BJ (cell line): ENCODE measurements at places on chromosomes 12 and 14.

- DNase-seq: no peak
Measured at GRCh38 chr14:56340932-56341331, 222.7 kb downstream of the PELI2 start.

- no peak for DNase-seq
Measured at GRCh38 chr14:75811872-75812499, 150.9 kb downstream of the TTLL5 start.

- no peak for DNase-seq
Measured at GRCh38 chr12:50637870-50638481, 125.9 kb upstream of the ATF1 start.

GRCh38 chr14:98298481-98299244, 973.3 kb downstream of the BCL11B start:
- DNase-seq: no peak

DNA sequence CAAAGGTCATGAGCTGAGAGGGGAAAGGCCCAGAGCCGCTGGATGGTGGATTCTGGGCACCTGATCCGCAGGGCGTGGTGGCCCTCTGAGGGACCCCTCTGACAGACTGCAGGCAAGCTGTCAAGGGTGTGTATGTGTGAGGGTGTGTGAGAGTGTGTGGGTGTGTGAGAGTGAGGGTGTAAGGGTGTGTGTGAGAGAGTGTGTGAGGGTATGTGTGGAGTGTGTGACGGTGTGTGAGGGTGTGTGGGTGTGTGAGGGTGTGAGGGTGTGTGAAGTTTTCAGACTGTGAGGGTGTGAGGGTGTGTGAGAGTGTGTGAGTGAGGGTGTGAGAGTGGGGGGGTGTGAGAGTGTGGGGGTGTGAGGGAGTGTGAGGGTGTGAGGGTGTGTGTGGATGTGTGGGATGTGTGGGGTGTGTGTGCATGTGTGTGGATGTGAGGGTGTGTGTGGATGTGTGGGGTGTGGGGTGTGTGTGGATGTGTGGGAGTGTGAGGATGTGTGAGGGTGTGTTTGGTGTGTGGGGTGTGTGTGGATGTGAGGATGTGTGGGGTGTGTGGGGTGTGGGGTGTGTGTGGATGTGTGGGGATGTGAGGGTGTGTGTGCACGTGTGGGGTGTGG, 156.7 kb downstream of the TMEM121 start:
- DNase-seq: no peak

DNA sequence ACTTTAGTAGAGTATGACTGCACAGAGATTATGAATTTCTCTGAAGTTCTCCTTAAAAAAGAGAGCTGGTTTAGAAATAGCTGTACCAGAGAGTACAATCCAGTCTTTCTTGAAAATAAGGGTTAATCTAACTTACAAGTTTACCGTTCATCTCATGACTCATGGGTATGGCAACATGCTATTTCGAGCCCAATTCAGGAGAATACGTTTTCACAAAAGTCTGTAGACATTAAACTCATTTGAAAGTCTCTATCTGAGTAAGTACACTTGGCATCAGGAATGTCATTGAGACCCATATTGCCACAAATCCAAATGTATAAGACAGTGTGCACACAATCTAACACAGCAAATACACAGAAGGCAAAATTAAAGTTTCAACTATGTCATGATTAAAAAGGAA, 160.5 kb downstream of the PIK3C2G start:
- no peak for DNase-seq

- no peak for DNase-seq
Measured at GRCh38 chr14:20692116-20692751, 3.7 kb downstream of the ANG start.

GRCh38 chr12:124597041-124597440, 29.6 kb upstream of the NCOR2 start:
- no peak for DNase-seq

- peak; percentile 85 for DNase-seq
Measured at GRCh38 chr12:15662303-15662980, 126.7 kb downstream of the EPS8 start.

DNA sequence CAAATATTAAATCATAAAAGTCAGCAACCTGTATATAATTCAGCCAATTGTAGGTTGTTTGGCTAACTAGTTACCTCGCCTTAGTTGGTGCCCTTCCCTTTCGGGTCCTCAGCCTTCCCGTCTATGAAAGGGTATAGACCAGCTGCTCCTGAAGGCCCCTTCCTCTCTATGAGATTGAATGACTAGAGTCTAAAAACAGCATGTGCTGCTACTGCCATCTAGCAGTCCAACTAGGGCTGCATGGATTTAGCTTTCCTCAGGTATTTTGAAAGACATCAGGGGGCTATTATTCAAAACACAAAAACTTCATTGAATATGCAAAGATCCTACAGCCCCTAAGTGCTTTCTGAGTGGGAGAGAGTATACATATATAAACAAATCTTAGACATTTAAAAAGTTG, 37.0 kb upstream of the TMEM263 start:
- no peak for DNase-seq

DNA sequence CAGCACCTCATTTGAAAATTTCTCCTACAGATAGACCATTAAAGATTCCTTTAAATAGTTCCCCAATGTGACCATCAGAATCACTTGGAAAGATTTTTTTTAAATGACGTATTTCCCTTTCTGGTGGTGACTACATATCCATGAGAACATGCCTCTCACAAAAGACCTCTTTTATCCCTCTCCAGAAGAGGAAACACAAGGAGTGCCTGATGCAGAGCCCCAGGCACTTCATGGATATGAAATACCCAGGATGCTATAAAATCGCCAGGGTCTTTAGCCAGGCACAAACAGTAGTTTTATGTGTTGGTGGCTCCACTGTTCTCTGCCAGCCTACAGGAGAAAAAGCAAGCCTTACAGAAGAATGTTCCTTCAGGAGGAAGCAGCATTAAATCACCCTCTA, 97.1 kb downstream of the ETNK1 start:
- no peak for DNase-seq

DNA sequence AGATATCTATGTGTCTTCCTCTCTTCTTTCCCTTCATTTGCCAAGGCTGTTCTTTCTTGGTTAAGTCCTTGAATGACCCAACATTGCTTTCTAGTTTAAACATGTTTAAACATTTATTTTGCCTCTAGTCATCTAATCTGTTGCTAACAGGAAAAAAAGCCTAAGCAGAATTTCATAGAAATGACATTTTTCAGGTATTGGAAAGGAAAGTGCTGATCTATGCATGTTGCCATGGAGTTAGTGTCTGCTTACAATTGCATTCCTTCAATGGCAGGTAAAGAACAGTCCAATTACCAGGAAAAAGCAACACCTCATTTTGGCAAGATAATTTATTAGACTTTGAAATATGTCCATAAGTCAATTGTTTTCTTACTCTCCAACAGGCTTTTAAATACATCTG, 21.5 kb upstream of the SLC2A13 start:
- no peak for DNase-seq

DNA sequence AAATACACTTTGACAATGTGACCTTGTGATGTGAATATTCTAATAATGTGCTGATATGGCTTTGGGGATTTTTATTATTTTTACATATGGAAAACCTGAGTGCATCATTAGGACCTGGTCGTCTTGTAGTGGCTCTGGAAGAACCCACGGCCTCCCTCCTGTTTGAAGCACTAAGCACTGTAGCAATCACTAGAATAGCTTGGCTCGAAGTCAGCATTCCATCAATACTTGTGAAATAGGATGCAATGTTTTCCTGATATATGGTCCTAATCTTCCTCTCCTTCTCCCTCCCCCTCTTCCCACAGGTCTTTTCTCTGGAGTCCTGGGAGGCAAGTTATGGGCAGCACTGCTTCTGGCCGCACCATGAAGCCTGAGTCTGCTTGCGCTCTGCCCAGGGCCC, 71.9 kb downstream of the NRXN3 start:
- no peak for DNase-seq

DNA sequence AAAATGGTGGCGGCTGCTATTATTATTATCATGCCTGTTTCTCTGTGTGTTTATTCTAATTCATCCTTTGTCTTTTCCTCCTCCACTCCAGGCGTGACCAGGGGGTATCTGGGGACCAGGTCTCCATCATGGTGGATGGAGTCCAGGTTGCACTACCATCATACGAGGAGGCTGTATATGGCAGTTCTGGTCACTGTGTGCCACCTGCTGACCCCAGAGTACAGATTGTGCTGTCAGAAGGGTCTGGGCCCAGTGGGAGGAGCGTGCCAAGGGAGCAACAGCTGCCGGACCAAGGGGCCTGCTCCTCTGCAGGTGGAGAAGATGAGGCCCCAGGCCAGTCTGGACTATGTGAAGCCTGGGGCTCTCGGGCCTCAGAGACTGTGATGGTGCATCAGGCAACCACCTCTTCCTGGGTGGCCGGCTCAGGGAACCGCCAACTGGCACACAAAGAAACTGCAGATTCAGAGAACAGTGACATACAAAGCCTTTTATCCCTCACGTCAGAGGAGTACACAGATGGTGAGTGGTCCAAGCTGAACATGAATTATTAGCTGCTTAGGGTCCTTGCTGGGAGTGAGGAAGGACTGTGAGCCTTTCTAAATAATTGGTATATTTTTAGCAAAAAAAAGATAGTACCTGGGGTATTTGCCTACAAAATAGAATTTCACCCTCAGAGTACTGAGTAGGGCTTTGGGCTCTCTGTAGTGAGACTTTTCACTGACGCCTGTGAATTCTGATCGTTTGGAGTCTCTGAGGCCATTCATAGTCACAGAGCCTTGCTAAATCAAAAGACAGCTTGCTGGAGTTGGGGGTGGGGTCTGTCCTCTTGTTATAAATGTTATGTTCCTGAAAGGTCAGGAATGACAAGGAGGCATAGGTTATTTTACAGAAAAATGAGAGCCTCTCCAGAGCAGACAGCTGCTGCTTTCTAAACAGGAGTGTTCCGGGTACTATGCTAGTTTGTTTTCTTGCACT, 58.1 kb upstream of the SRSF5 start:
- no peak for DNase-seq

DNA sequence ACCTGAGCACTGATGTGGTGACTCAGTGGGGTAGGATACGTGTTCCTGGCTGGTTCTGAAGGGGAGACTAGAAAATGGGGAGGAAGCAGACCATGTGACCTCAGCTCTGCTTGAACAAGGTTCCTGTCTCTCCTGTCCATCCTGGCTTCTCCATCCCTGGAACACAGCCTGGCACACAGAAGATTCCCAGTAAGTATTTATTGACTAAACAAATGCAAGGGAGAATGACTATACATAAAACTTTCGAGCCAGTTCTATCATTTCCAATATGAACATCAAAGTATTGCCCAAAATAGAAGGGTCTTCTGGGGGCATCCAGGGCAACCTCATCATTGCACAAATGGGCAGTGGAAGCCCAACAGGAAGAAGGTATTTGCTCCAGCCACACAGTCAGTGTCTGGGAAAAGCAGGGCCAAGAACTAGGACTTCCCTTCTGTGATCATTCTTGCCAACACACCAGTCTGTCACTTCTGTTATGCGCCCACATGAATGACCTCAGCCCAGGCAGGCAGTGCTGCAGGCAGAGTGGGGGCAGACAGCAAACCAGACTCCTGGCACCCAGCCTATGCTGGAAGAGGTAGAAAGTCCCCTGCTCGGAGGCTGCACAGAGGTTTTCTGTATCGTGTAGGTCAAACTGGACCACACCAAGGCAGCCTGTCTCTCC, 5.6 kb upstream of the SERPINA9 start:
- no peak for DNase-seq

GRCh38 chr12:76307083-76307482, 41.1 kb downstream of the BBS10 start:
- DNase-seq: no peak

DNA sequence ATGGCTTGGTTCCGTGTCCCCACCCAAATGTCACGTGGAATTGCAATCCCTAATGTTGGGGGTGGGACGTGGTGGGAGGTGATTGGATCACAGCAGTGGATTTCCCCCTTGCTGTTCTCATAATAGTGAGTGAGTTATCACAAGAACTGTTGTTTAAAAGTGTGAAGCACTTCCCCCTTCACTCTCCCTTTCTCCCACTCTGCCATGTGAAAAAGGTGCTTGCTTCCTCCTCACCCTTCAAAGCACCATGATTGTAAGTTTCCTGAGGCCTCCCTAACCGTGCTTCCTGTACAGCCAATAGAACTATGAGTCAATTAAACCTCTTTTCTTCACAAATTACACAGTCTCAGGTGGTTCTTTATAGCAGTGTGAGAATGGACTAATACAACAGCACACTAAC, 5.3 kb upstream of the CEP128 start:
- DNase-seq: no peak

GRCh38 chr14:82536566-82536965, 1002.9 kb upstream of the SEL1L start:
- DNase-seq: no peak

- no peak for DNase-seq
Measured at GRCh38 chr14:104582662-104583061, 3.1 kb downstream of the C14orf180 start.

GRCh38 chr14:97065305-97066067, 268.3 kb downstream of the VRK1 start:
- DNase-seq: no peak

- no peak for DNase-seq
Measured at GRCh38 chr12:23128462-23128861, 503.5 kb downstream of the ETNK1 start.

DNA sequence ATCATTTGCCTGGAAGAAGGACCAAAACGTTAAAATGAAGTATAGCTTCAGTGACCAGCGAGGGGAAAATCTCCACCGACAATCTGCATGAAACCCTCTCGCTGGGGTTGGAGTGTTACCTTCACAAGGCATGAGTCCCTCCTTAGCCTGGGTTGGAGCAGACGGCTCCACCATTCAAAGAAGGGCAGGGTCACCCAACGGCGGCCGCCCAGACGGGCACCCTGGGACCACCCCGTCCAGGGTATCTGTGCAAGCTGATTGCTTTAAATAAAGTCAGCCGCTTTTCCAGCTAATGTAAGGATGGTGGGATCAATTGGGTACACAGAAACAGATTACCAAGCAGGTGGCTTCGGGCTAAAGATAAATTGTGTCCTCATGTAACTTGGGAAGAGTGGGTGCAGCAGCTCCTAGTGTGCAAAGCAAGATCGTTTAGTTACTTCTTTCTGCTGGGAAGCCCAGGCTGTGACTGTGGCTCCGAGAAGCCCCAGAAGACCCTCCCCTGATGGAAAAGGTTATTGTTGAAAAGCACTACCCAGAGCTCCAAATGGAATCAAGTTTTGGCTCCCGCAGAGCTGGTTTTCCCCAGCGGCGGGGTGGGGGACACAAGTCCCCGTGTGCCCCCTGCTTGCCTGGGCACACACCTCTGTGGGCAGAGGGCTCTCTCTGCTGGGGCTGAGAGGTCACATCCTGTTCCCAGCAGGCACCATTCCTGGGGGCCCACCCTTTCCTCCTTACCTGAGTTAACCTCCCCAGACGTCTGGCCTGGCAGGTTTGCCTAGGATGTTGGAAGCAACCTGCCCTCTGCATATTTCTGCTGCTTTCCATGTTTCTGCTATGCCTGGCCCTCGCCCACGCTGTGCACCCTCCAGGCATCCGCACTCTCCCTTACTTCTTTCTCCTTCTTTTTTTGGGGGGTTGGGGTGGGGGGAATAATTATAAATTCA, 318.6 kb upstream of the DIO3 start:
- DNase-seq: no peak

- DNase-seq: no peak
Measured at GRCh38 chr14:24255931-24256711, 6.9 kb downstream of the TGM1 start.

- no peak for DNase-seq
Measured at GRCh38 chr12:591167-592023, 71.8 kb downstream of the NINJ2 start.

- no peak for DNase-seq
Measured at GRCh38 chr12:127590868-127591267, 676.1 kb upstream of the TMEM132C start.
